Substantia nigra (tissue), 51 donors: ENCODE measurements at places on chromosomes 1 and 21.

DNA sequence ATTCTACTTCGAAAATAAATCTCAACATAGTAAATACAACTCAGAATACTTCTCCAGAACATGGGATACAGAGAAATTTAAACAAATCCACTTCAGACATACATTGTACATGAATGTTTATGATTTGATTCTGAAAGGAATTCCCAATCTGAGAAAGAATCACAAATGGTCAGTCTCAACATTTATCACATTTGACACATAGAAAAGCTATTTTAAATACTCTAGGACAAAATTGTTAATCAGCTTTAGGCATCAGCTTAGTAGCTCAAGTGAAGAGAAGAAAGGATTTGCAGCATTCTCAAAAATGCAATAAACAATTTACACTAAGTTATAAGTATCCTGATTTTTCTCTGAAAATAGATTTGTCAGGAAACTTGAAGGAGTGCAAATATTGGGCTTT, 184.8 kb downstream of the PTPRC start:
- no peak for DNase-seq

DNA sequence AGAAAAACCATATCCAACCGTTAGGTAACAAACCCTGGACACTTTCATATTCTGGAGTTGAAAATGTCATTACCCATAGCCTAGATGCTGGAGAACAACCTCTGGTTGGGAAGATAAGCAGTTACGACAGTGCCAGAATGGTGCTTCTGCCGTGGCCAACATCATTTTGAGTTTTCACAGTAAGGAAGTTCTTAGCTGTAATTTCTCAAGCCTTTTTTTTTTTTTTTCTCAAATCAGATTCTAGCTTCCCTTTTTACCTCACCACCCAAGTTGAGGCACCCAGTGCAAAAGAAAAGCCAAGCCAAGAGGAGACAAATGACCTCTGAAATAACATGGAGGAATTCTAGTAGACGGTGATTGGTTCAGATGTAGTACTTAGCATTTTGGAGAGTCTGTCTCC, 21.8 kb downstream of the PPT1 start:
- no peak for DNase-seq

DNA sequence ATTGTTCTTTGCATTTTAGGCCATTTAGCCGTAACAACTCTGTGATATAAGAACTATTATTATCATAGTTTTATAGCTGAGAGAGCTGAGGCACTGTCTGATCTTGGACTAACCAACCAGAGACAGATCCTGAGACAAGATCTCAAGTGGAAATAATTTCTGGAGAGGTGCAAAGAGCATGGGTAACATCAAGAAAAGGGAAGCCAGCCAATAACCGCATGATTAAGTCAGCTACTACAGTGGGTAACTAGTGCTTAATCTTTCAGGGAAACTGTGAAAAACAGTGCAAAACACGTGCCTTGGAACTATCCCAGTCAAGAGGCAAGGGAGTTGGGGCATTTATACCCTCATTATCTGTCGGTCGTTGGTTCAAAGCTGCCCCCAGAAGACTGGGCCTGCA, 105.8 kb downstream of the OMA1 start:
- no peak for DNase-seq

DNA sequence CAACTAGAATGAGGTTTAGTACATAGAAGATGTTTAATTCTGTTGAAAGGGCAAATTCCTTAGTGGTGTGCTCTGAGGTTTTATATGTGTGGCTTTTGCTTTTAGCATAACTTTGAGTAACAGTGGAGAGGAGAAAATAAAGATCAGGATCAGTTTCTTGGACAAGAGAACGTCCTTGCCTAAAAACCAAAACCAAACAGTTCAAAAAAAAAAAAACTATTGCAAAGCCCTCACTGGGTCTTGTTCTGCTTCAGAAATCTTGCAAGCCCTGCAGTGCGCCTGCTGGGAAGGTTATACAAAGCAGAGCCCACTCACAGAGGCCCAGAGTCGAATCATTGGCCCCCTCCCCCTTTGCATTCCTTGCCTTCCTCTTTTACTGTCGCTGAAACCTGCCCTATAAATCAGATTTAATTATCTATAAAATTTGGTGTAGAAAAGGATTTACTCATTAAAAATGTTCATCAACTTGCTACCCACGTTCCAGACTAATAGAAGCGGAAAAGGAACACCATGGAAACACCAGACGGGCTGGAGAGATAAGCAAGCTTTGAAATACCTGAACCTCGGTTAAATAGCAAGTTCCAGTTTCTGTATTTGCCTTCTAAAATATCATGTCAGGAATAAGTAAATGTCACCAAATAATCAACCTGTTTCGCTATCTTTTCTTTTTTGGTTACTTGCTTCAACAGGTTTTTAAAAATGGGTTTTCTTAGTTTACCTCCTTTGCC, 201.6 kb upstream of the PTBP2 start:
- no peak for DNase-seq

GRCh38 chr1:85447006-85447943, 17.7 kb downstream of the DDAH1 start:
- no peak for DNase-seq

DNA sequence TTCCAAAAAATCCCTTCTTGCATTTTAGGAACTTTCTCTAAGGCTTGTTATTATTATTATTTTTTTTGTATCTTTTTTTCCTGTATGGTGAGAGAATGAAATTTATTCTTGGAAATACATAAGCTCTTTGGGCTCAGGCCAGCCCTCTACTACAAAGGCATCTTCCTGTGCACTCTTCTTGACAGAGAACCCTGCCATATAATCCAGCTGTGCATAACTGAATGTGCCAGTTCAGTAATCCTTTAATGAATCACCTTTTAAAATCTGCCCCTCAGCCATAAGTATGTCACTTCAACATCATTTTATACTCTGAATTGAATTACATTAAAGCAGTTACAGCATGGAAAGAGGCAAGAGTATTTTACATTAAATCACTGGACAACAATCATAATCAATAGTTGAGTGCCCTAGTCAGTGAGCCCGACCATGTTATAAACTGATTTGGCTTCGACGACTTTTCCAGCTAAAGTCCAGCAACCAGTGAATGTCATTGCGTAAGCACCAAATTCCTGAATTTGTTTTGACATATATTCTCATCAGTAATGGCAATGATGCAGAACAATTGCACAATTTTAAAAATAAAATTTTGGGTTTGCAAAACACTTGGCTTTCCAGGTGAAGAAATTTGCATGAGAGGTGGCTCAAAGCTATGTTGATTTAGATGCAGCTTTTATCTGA, 59.2 kb upstream of the KCNK2 start:
- no peak for DNase-seq

DNA sequence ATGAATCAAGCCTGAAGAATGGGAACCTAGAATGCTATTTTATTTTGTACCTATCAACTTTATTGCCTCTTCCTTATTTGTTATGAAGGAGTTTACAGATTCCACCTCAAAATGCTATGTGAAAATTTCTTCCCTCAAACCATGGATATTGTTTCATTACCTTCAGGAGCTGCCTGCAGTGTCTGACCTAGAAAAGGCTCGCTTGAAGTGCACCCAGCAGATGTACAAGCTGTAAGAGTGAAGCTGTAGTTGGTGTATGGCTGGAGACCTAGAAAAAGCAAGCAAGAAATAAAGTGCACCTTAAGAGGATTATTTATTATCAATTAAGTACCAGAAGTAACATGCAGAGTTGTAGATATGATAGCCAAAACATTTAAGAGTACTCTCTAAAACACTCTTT, 199.4 kb downstream of the KCTD3 start:
- DNase-seq, result no peak

DNA sequence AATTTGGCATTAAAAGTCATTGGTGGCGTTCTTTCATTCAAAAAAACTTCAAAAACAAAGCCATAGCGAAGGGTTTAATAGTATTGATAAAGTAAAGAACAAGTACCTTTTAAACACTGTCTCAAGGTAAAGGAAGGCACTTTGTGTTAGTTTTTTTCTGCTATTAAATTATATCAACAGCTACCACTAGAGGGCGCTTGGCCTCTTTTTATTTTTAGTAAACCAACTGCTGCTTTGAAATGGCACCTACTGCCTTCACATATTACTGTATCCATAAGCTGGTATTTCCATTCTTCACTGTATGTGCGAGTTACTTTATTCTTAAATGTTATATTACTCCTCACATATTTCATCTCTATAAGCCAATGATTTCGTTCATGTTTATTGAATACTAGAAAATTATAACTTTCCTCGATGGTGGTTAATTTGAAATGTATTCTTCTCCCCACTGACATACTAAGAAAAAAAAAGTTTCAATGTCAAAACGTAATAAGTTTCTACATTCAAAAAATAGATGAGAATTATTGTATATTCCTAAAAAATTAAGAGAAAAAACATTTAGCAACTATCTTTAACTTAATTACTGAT, 125.7 kb upstream of the CXADR start:
- no peak for DNase-seq

GRCh38 chr21:14762734-14763694, 216.9 kb upstream of the SAMSN1 start:
- DNase-seq, result no peak

GRCh38 chr21:45319461-45320211, 31.9 kb upstream of the POFUT2 start:
- no peak for DNase-seq

DNA sequence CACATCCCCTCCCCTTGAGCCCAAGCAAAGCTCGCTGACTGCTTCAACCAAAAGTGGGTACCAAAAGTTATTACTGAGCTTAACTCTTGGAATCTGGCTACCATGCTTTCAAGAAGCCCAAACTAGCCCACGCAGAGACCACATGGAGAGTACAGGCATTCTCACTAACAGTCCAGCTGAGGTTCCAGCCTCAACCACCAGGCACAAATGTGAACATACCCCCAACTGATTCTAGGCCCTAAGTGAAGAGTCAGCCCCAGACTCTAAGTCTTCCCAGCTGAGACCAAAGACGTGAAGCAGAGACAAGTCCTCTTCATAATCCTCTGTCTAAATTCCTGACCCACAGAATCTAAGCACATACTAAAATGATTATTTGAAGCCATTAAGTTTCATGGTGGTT, 36.8 kb downstream of the EVI5 start:
- no peak for DNase-seq

DNA sequence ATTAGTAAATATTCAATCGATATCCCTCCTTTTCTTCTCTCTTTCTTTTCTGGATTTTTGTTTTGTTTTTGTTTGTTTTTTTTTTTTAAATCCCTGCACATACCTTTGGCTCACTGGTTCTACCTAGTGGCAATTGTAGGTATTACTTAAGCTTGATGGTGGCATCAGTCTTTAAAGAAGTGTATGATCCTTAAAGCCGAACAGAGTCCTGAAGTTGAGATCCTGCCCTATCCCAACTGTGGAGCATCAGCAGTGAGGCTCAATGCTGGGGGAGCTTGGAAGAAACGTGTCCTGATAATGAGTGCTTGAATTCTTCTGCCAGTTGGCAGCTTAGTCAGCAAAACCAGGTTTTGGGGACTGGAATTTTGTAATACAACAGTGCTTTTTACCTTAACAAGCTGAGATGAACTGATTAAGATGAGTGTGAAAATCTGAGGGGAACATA, 60.8 kb downstream of the FASLG start:
- no peak for DNase-seq

GRCh38 chr1:57026624-57027354, 61.0 kb upstream of the C8B start:
- no peak for DNase-seq

GRCh38 chr1:110155878-110156522, 5.7 kb downstream of the SLC6A17 start:
- no peak for DNase-seq

- no peak for DNase-seq
Measured at GRCh38 chr1:150548632-150549495, at the start of gene ADAMTSL4. ADAMTSL4 (plus strand) TSS chr1:150549408; CDS start chr1:150552289, 2,881 bp downstream.
